Endothelial cell of coronary artery (primary cell): ENCODE measurements at places on chromosomes 13 and 19. TPM values are rescaled to one million over a fixed set of nuclear protein-coding genes. Genes with fewer than 3 reads are reported as not detected.

The CEACAM4 gene
- total RNA-seq = not detected in 2 replicates

The NCR1 gene
- total RNA-seq = not detected in 2 replicates

The SERP2 gene
- total RNA-seq = 0.45 and 1.4 TPM in 2 replicates

The NLRP9 gene
- not detected in 2 replicates for total RNA-seq

The SBK2 gene
- not detected in 2 replicates for total RNA-seq

The KCNC3 gene
- 0.09 and 0.19 TPM in 2 replicates for total RNA-seq

The EEF2 gene
- 2,645 and 3,536 TPM in 2 replicates for total RNA-seq

The LGALS7B gene
- total RNA-seq = not detected in 2 replicates

The CEACAM8 gene
- total RNA-seq = not detected in 2 replicates

The CFAP97D2 gene
- total RNA-seq = not detected in 2 replicates

The KLF5 gene
- 0.27 and 0.66 TPM in 2 replicates for total RNA-seq

The TMEM255B gene
- 23.0 and 26.9 TPM in 2 replicates for total RNA-seq

The CEACAM7 gene
- total RNA-seq = not detected in 2 replicates

The KXD1 gene
- 52.0 and 55.0 TPM in 2 replicates for total RNA-seq

The ZSCAN4 gene
- total RNA-seq = not detected in 2 replicates

The NLRP12 gene
- total RNA-seq = 1.3 and 2.1 TPM in 2 replicates

The C19orf38 gene
- total RNA-seq = 0.28 TPM in 1 of 2 replicates, not detected in the other

The ZNF20 gene
- 2.4 and 3.5 TPM in 2 replicates for total RNA-seq

The KIR2DL1 gene
- not detected in 2 replicates for total RNA-seq

The CLEC11A gene
- 17.5 and 22.1 TPM in 2 replicates for total RNA-seq

The KCNN4 gene
- total RNA-seq = 0.90 and 4.1 TPM in 2 replicates

The ZNF506 gene
- 0.45 and 7.1 TPM in 2 replicates for total RNA-seq

The DIRAS1 gene
- total RNA-seq = 0.09 TPM in 1 of 2 replicates, not detected in the other

The PALM3 gene
- total RNA-seq = under 0.01 and 0.18 TPM in 2 replicates

The STAP2 gene
- 7.9 and 17.1 TPM in 2 replicates for total RNA-seq

The FXYD1 gene
- not detected in 2 replicates for total RNA-seq

The RGCC gene
- total RNA-seq = 21.1 and 34.7 TPM in 2 replicates

The CALR3 gene
- total RNA-seq = not detected in 2 replicates

The PSG6 gene
- total RNA-seq = not detected in 2 replicates

The ARRDC5 gene
- total RNA-seq = not detected in 2 replicates

The MBD3L2 gene
- total RNA-seq = not detected in 2 replicates

The PDS5B gene
- 25.4 and 34.3 TPM in 2 replicates for total RNA-seq

The DMPK gene
- 8.0 and 17.6 TPM in 2 replicates for total RNA-seq

The PNMA8B gene
- 0.09 and 0.28 TPM in 2 replicates for total RNA-seq

The ZFR2 gene
- not detected in 2 replicates for total RNA-seq

The RNASEH2A gene
- 18.4 and 35.4 TPM in 2 replicates for total RNA-seq

The KLK10 gene
- under 0.01 TPM in 1 of 2 replicates, not detected in the other for total RNA-seq

The ZSCAN1 gene
- not detected in 2 replicates for total RNA-seq

The CEACAM3 gene
- total RNA-seq = not detected in 2 replicates

The ANKLE1 gene
- 0.81 and 1.3 TPM in 2 replicates for total RNA-seq

The MTUS2 gene
- under 0.01 TPM in 2 replicates for total RNA-seq

The PLA2G4C gene
- 27.0 and 40.9 TPM in 2 replicates for total RNA-seq

The NCAN gene
- total RNA-seq = not detected in 2 replicates

The MEDAG gene
- 25.0 and 36.0 TPM in 2 replicates for total RNA-seq

The CD79A gene
- 0.09 TPM in 2 replicates for total RNA-seq

The SIGLEC14 gene
- total RNA-seq = under 0.01 TPM in 1 of 2 replicates, not detected in the other

The CYP4F11 gene
- total RNA-seq = not detected in 2 replicates

The SLITRK1 gene
- total RNA-seq = not detected in 2 replicates

The CD33 gene
- total RNA-seq = not detected in 2 replicates

The TEX29 gene
- not detected in 2 replicates for total RNA-seq

The SPRED3 gene
- 4.3 and 5.3 TPM in 2 replicates for total RNA-seq

The WDR88 gene
- not detected in 2 replicates for total RNA-seq

The IPO5 gene
- total RNA-seq = 148 and 176 TPM in 2 replicates
